ENCODE measurements at places on chromosomes 7 and 10. TPM values are rescaled to one million over a fixed set of nuclear protein-coding genes. Genes with fewer than 3 reads are reported as not detected.

CFAP43 gene
- total RNA-seq, result not detected

TRDMT1 gene
- total RNA-seq, result 3.8 TPM

CTBP2 gene
- 29.3 TPM for total RNA-seq

PLXNA4 gene
- 19.2 TPM for total RNA-seq

DNA sequence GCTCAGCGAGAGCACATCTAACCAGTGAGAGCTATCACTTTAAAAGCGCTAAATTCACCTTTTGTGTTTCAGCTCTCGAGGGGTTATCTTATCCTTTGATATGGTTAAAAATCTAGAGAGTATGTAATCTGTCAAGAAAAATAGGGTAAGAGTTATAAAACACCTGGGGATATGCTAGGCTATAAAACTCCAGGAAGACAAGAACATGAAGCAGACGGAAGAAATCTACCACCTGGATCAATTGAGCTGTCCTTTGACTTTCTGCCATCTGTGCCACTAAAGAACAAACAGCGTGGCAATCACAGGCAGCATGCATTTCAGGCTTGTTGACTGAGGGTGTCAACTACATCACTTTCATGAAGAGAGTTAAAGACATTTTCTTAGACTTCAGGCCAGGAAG, 83.1 kb downstream of the ZNF248 start:
- no peak for DNase-seq

DNA sequence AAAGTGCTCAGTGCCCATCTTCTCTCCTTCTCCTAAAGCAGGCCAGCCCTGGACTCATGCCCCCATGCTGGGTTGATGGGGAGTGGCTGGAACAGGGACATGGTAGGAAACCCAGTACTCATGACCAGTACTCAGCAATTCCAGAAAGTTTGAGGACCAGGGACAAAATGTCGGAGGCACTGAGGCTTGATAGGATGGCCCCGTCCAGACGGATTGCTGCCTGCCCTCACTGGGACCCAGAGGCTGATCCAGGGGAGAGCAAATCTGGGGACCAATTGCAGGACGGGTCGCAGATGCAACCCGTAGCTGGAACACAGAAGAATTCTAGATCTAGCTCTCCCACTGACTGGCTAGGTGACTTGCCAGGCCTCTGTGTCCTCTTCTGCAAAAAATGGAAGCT, 5.1 kb downstream of the ZCCHC24 start:
- no peak for DNase-seq

GRCh38 chr7:131937868-131938267, 381.4 kb upstream of the PODXL start:
- no peak for DNase-seq

DNA sequence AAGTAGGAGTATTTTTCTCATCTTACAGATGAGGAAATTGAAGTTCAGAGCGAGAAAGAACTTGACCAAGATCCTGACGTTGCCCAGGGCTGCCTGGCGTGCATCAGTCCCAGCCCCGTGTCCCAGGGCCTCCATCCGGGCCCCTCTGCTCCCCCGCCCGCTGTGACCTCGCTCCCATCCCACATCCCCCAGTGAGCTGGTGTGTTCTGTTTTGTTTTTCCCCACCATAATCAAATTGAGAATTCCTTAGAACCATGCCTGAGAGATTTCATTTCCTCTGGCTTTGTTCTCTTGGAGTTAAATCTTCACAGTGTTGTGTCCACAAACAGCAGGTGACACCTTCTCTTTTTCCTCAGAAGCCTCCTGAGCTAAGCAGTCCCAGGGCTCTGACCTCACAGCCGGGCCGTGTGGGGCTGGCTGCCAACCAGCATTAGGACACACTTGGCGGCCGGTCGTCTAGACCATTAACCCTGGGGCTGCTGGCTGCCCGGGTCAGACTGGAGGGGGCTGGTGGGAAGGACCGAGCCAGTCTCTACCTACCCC, 44.3 kb downstream of the PFKP start:
- DNase-seq, result peak; percentile 83

- no peak for DNase-seq
Observed at GRCh38 chr10:132637477-132638129, 100.0 kb downstream of the INPP5A start.

Data from left ventricle myocardium superior (tissue), 1 donor.